Mucosa of descending colon (tissue), 3 donors: ENCODE measurements at places on chromosomes 1 and 21. TPM values are rescaled to one million over a fixed set of nuclear protein-coding genes. Genes with fewer than 3 reads are reported as not detected.

DNA sequence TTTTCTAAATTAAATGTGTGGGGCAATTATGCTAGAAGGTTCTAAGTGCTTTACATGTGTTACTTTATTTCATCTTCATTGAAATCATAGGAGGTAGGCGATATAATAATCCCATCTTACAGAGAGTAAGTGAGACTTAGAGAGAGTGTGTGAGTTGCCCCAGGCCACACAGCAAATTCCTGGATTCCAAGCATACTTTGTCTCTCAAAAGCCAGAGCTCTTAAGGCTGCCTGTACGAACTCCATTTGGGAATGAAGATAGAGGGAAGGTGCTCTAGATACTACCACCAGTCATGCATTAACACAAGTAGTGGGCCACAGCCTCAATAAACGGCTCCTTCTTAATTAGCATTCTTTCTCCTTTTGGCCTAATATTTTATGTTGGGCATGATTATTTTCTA is 170.1 kb downstream of the SIPA1L2 start:
- no peak for DNase-seq

DNA sequence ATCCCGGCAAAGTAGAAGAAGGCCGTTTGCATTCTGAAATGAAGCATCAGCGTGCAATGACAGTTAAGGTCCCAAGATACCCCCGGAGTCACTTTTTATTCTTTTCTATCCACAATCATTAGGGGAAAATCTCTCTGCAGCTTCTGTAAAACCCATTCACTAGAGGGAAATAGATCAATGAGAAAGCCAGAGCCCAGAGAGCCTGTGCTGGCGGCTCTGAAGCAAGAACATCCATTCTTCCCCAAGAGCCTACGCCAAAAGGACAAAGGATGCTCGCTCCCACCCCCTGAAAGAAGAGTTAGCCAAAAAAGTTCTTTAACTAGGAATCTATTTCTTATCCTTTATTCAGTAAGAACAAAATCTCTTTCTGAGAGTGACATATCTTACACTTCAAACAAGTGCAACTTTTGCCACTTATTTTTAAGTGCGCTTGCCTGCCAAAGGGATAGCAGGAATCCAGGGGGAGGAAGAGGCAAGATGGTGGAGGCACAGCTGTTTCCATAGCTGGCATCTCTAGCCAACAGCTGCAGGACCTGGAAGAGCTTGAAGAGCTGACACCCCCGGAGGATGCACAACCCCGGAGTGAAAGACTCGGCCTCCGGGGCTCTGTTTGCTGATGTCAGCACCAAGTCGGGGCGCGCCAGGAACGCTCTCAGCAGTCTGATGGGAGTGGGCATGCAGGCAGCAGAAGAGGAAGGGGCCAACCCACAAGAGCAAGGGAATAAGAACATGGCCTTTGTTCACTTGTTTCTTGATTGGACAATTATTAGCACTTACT is 68.7 kb downstream of the KCNN3 start:
- DNase-seq, result peak; percentile 22

- no peak for DNase-seq
Measured at GRCh38 chr1:176696109-176696508, 233.1 kb downstream of the PAPPA2 start.

DNA sequence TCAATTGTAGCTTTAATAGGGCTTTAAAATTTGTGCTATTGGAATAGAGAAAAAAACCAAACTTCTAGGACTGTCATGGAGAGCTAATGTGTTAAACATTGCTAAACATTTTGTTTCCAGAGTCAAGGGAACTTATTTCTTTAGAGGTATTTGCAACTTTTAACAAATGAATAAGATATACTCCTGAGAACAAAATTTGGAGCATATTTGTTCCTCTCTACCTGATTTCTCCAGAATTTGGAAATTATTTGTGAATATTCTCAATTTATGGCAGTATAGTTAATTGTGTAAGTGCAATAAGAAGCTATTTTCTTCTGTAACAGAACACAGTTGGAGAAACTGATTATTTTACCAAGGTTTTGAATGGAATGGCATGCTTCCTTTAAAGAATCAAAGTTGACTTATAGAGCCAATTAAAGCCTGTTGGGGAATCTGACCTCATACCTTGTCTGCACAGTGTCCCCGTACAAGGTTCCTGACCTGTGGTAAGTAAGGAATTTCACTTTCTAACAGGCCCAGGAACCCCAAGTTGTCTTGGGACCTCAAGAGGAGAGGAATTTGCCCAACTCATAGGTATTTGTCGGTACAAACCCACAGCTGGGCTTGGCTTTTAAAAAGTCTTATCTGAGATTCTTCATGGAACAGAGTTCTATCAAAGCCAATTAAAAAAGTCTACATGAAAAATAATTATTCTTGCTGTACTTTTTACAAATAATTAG is 72.6 kb upstream of the CSF1 start:
- DNase-seq, result no peak

DNA sequence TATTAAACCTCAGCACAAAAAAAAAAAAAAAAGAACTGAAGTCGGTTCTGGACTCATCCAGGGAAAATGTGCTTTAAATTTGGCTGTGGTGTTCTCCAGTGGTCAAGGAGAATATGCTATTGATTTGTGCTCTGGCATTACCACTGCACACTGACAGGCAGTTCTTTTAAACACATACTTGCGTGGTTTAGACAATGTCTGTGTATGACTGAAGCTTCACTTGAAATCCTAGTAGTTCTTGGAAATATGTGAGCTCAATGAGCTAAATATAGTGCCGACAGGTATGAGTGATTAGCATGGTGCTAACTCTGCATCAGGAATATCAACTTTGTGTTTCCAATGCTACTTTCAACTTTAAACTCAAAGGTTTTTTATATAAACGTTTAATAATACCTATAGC is 415.6 kb downstream of the SMYD3 start:
- DNase-seq, result no peak

- DNase-seq, result no peak
Measured at GRCh38 chr1:100927276-100927675, 31.4 kb downstream of the SLC30A7 start.

DNA sequence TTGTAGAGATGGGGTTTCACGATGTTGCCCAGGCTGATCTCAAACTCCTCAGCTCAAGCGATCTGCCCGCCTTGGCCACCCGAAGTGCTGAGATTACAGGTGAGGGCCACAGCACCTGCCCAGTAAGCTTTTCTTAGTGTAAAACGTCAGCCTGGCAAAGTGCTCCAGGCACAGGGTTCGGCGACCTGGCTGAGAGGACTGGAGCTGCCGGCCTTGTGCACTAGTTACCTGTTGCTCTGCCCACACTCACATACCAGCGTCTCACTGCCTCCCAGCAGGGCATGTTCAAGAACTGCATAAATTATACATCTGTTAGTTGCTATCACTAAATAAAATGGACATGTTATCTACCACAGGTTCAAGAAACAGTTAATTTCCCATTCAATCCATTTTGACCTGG is 55.2 kb downstream of the DEGS1 start:
- no peak for DNase-seq

GRCh38 chr1:165114022-165114888 is 242.3 kb downstream of the LMX1A start:
- no peak for DNase-seq

GRCh38 chr1:2548068-2548589 is 8.0 kb upstream of the TNFRSF14 start:
- DNase-seq, result peak; percentile 95

DNA sequence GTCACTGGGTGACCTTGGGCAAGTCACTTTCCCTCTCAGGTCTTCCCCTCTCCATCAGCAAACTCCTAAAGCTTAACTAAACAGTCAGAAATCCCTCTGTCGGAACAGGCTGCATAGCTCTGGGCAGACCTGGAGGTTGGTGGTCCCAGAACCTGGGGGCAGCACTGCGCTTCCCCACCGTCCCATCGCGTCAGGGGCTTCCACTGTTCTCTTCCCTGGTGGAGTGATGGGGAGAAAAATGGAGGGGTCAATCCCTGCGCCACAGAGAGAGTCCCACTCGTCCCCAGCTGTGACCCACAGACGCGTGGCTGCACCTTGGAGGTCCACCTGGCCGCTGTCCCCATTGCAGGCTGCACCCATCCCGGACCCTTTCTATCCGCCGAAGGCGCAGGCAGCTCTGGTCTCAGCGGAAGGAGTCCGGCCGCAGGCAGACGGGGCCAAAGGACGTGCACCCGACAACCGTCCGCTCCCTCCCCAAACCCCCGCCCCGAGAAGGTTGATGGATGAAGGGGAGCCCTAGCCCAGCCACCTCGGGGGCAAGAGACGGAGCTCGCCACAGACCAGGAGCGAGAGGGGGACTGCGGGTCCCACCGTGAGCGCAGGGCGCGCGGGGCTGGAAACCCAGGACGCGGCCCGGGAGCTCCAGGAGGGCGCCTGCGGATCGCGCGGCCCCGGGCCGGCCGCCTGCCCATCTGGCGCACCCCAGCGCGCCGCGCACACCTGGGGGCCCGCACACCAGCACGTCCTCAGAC is 588 bp upstream of the WNT3A start:
- DNase-seq, result no peak

DNA sequence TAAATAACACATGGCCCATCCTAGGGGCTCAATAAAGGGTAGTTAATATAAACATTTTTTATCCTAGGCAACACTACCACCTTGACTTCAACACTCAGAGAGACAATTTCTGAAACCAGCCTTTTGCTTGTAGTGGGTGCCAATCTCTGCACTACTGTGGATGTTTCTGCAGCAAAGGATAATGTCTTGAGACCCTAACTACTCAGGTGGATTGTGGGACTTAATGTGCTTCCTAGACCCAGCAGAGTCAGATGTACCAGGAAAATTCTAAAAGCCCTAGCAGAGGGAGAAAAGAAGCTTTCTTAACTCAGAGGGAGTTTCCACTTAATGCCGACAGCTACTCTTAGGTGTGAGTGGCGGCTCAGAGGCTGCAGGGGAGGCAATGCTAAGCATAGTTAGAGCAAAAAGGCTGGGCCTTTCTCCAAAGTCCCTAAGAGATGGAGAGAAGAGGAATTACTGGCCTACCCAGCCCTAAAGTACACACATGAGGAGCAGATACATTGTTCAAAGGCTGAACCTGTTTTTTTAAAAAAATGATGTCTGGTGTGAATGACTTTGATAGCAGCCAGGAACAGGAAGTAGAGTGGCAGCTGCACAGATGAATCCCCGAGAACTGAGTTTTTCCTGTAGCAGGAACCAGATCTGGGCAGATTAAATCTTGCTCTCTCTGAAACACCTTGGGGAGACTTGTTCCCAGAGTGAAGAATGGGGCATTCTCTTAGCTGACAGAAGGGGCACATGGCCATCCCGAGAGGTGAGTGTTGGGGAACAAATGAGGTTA is 33.5 kb upstream of the ABCD3 start:
- peak; percentile 57 for DNase-seq

GRCh38 chr1:60463146-60463545 is 389.6 kb upstream of the C1orf87 start:
- DNase-seq, result no peak

DNA sequence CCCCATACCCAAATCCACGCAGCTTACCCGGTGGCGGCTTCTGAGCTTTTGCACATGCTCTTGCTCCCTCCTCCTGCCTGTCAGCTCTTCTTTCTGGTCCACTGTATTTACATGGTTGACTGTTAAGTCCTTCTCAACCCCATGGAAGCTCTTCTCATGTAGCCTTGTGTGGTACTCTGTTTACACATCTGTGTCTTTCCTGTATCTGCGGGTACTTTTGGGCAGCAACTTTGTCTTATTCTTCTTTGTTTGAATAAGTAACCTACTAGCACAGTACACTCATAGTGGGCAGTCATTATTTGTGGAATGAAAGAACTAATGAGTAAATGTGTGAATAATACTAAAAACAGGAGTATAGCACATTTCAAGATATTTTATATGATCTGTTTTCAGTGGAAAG is 88.5 kb upstream of the GPR88 start:
- DNase-seq, result no peak

GRCh38 chr21:42056996-42057689 is 14.0 kb upstream of the UMODL1 start:
- DNase-seq, result peak; percentile 94

DNA sequence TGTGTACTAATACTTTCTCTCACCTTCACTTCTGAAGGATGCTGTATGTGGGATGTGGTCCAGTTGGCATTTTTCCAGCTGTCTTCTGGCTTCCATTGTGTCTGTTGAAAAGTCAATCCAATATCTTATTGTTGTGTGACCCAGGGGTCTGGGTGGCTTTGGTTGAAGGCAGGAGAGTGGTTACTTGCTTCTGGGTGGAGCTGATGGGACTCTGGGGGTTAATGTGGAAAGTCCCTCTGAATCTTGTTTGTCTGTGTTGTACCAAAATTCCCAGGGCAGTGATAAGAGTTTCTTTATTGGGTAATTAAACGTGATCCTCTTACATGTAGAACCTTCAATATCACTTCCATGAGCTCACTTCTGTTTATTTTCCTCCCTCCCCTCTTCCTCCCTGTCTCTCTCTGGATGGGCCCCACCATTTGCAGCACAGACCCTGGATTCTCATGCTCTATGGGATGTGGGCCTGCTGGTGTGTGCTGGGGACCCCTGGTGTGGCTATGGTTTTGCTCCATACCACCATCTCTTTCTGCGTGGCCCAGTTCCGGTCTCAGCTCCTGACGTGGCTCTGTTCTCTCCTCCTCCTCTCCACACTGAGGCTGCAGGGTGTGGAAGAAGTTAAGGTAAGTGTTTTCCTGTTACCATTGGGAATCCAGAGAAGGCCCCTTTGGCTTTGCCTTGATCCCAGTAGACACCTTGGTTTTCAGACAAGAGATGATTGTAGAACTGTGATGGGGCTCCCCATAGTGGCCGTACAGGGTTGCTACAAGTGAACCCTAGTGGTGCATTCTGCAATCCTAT is 71.5 kb downstream of the HHAT start:
- peak; percentile 64 for DNase-seq

GRCh38 chr1:183578856-183579255 is 11.4 kb downstream of the NCF2 start:
- no peak for DNase-seq

DNA sequence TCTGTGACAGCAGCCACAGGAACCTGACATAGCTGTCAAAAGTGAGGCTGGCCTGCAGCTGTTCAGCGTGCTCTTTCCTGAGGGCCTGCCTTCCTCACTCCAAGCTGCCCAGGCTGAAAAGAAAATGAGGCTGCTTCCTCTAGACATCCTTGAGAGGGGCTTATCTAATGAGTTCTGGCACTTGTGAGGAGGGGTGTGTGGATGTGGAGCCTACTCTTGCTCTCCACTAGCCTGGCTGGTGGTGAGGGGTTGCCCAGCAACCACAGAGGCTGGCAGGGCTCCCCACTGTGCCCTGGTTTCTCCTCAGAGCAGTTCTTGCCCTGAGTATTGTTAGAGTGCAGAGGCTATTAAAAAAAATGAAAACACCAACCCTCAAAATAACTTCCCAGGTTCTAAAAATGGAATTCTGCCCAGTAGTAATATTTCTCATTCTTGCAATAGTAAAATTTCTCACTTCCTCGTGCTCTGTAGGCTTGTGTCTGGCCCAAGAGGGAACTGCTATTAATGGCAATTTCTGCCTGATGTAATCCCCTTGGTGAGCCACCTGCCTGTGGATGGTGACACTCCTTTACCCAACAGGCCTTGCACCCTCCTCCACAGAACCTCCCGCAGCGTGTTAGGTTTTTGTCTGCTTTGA is 52.6 kb upstream of the EPS8L3 start:
- no peak for DNase-seq

DNA sequence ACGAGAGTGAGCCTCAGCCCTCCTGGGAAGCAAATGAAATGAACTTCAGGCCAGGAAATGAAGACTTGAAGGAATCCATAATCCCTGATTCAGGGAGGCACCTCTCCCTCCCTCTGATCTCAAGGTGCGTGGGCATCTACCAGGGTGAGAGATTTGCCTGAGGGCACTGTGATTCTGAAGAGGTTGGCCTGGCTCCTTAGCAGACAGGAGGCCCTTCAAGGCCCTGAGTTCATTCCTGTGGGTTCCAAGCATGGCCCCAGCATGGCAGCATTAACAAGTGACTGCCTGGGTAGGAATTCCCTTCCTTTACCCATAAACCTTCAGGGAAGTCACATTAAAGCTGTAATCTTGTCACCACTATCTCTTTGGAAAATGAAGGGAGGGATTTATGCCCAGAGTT is 29.8 kb upstream of the IFNGR2 start:
- no peak for DNase-seq

The GUCA2B gene
- 176 TPM for total RNA-seq

The NUAK2 gene
- 16.5 TPM for total RNA-seq

The CR1 gene
- total RNA-seq, result 0.84 TPM
